ENCODE measurements at places on chromosomes 3 and 15.

DNA sequence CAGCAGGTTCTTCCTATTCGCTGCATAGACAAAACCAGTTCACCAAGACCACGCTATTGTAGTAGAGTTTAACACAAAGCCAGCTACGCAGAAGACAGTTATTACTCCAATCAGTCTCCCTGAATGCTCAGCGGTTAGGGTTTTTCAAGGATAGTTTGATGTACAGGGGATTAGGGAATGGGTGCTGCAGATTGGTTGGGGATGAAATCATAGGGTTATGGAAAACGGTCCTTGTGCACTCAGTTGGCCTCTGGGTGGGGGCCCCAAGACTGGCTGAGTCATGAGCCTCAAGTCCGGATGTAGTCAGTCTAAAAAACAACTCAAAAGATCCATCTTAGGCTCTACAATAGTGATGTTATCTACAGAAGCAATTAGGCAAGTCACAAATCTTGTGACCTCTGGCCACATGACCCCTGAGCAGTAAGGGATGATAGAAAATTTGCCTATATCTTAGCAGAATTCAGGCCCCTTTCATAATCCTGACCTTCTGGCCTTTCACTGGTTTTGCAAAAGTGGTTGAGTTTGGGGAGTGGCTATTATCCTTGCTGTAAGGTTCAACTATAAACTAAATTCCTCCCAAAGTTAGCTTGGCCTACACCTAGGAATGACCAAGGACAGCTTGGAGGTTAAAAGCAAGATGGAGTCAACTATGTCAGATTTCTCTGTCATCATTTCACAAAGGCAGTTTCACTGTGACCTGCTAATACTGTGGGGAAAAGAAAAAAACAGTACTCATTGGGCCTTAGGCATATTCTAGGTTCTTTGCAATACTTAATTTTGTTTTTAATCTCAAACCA is 57.7 kb downstream of the LIPC start:
- no peak for DNase-seq

DNA sequence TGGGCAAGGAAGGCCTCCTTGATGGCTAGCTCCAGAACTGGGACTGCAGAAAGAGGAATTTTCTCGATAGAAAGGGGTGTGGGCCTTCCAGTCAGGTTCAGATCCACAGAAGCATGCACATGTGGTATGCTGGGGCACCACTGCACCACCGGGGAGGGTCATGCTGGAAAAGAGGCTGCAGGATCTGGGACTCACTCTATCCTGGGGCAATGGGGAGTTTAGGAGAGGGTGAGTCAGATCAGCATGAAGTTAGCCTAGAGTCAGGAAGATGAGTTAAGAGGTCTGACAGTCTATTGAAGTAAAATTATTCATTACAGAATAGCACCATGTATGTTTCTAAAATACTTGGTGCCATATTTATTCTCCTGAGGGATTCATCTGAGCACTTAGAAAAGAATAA is 130.2 kb upstream of the TOPAZ1 start:
- DNase-seq: no peak

- no peak for DNase-seq
Observed at GRCh38 chr15:51054535-51054934, 40.2 kb downstream of the TNFAIP8L3 start.

GRCh38 chr3:138781012-138781470 is 53.7 kb downstream of the PIK3CB start:
- peak; percentile 65 for DNase-seq

- DNase-seq: no peak
Observed at GRCh38 chr3:101625879-101626278, 51.1 kb downstream of the ZBTB11 start.

DNA sequence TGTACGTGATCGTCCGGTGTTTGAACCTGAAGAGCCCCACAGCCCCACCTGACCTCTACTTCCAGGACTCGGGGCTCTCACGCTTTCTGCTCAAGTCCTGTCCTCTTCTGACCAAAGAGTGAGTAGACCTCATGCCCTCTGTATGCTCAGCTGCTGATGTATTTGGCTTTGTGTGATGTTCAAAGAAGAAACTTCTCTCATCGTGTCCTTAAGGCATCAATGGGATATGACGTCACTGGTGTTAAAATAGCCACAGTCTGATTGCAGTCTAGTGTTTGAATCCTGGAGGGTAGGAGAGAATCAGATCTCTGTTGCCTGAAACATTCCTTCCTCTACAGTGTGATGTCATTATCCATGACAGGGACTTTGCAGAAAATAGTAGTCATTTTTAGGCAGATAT is 28.1 kb downstream of the ABHD2 start:
- no peak for DNase-seq
